ENCODE measurements at places on chromosomes 4 and X.
A peak's percentile ranks its signal among the peaks of the same experiment; 100 is the strongest.

- DNase-seq, result no peak
Measured at GRCh38 chr4:72319601-72320021, 249.4 kb downstream of the ADAMTS3 start.

GRCh38 chrX:120453985-120454384, 15.1 kb downstream of the LAMP2 start:
- DNase-seq, result no peak

GRCh38 chr4:2848449-2848848, 4.8 kb downstream of the ADD1 start:
- DNase-seq, result no peak

- peak; percentile 43 for DNase-seq
Measured at GRCh38 chrX:48910926-48911411, 477 bp downstream of the SLC35A2 start.

GRCh38 chr4:128275346-128275745, 12.3 kb downstream of the PGRMC2 start:
- DNase-seq, result no peak

- no peak for DNase-seq
Measured at GRCh38 chrX:120774606-120775005, 101.1 kb downstream of the CT47B1 start.

DNA sequence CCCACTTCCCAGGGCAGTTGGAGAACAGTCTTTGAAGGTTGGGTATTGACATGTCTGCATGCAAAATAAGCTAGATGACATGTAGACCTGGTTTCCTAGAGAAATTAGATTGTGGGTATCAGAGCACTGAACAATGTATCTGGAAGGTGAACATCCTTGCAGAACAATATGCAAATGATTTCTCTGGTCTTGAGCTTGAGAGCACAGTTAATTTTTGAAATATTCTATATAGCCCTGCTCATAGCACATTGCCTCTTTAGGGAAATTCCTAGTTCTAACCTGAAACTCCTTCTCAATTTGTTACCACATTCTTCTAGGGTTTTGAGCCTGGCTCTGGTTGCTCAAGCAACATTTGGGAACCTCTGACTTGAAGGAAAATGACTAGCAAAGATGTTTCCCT, 41.6 kb upstream of the LAS1L start:
- DNase-seq, result no peak

Data from CD4-positive, alpha-beta T cell treated with Interferon gamma for 1 hour (primary cell).